ENCODE measurements at places on chromosomes 2 and 18.

- peak; percentile 16 for DNase-seq
These were observed 27.2 kb downstream of the CLUL1 start for GRCh38 chr18:623761-624620.

GRCh38 chr2:120758181-120759144, 22.8 kb downstream of the GLI2 start:
- DNase-seq = no peak

- DNase-seq = no peak
These were observed 940 bp downstream of the XRCC5 start for GRCh38 chr2:216109962-216110614.

- DNase-seq = no peak
These were observed 73.5 kb downstream of the VAPA start for GRCh38 chr18:9987345-9987744.

- DNase-seq = no peak
These were observed 413.2 kb upstream of the SLC14A2 start for GRCh38 chr18:45202061-45202460.

GRCh38 chr2:194826241-194826640, 830.8 kb upstream of the SLC39A10 start:
- no peak for DNase-seq

DNA sequence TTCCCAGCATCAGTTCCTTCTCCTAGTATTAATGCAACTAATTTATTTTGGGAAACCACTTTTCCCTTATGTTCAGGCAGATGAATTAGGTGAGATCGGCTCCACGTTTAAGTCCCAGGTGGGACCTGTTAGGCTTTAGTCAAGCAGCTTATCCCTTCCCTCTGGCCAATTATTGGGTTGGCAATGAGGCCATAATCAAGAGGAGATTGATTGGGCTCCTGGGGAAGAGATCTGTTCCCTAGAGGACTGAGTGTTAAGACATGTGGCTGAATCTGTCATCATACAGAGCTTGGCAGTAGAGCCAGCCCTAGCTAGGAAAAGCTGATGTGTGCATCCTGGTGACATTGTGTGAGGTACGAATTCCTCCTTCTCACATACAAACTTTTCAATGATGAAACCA, 104.4 kb downstream of the PTH2R start:
- no peak for DNase-seq

- no peak for DNase-seq
These were observed 139.6 kb downstream of the INSIG2 start for GRCh38 chr2:118227698-118228508.

GRCh38 chr18:28338316-28338715, 161.4 kb upstream of the CDH2 start:
- no peak for DNase-seq

GRCh38 chr18:79283131-79283810, 112.5 kb upstream of the NFATC1 start:
- no peak for DNase-seq

DNA sequence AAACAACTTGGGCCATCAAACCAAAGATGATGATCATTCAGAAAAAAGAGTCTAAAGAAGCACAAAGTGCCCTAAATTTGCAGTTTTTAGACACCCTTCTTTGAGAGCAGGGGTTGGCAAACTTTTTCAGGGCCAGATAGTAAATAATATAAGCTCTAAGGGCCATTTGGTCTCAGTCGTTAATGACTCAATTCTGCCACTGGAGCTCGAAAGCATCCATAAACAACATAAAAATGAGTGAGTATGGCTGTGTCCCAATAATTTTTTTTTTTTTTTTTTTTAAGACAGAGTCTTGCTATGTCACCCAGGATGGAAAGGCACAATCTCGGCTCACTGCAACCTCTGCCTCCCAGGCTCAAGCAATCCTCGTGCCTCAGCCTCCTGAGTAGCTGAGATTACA, 152.3 kb downstream of the DTNB start:
- DNase-seq = no peak

DNA sequence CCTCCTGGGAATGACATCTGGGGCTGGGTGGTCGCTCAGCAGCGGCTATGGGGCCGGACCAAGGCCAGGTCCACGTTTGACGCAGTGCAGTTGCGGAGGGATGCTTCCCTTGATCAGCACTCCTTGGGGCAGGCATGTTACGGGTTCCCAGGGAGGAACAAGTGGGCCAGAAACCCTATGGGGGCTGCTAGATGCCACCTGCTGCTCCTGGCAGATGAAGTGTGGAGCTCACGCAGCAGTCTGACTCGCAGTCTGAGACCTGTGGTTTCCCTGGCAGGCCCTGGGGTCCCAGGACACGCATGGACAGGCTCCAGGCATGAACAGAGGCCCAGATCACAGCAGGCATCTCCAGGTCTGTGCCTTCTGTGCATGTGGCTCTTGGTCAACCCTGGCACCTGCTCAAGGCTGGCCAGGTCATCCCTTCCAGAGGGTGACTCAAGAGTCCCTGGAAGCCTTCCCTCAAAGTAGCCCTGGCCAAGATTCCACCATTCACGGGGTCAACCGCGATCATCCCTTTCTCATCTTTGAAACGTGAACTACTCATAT, 20.0 kb downstream of the KCNF1 start:
- no peak for DNase-seq

DNA sequence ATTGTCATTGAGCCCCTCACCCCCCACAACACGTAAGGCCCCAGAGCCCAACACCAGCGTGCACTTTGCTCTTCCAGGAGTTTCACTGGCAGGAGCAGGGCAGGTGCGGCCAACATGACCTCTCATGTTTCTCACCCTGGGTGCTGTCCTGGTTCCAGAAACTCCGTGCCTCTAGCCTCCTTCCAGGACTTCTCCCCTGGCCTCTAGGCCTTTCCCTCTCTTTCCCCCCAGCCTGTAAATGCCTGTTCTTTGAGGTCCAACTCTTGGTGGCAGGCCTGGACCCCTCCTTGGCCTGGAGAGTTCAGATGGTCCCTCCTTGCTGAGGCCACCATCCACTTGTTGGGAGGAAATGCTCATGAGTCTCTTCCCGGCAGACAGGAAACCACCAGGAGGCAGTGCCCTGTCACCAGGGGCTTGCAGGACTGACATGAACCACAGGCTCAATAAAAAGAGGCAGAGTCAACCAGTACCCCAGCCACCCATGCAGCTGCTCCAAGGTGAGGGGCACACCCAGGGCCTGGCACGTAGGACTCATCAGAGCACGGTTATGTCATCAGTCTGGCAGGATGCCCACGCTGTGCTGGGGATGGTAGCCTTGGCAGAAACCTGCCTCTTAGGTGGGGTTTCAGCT, 1.5 kb downstream of the MALL start:
- no peak for DNase-seq

DNA sequence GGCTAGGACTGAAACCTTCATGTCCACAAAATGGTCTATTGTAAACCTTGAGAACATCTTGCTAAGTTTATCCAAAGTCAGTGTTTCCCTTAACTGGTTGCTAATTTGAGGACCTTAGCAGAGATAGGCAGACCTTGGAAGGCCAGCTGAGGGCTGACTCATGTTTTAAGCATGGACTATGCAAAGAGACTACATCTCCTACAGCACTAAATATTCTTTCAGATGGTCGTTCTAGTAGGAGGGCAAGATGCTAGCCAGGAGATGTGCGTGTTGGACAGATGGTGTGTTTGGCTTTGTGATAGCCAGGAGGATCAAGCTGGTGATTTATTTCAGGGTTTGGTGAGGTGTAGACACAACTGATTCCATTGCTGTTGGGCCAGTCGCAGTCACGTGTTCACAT, 75.8 kb downstream of the NRP2 start:
- DNase-seq = no peak

GRCh38 chr2:59756150-59756549, 797.3 kb downstream of the BCL11A start:
- no peak for DNase-seq

DNA sequence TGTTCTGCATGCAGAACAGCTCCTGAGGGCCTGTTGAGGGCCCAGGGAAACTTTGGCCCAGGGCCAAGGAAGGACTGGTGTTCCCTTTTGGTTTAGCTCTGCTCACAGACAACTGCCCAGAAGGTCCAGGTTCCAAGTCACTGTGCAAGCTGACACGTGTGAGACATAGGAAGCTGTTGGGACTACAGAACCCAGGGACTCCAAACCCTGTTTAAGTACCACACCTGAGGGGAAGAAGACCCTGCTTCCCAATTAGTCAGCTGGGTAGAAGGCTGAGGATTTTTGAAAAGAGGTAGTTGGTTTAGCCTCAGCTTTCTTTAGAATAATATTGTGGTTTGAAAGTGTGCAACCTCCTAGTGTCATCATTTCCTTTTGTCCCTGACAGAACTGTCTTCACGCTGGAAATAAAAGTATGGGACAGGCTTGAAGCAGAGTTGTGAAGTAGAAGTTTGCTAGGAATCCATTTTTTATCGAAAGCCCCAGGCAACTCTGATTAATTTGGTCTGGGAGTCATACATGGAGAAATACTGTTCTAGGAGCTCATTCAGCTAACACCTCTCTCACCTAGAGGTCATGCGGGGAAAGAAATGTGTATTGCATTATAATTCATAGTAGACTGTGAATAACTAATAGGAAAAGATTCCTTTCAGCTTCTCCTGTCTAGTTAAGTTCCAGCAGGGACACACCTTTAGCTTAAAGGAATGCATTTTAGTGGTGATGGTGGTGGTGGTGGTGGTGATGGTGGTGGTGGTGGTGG, 19.9 kb upstream of the IL1RL1 start:
- no peak for DNase-seq

- no peak for DNase-seq
These were observed 2.1 kb upstream of the RNF152 start for GRCh38 chr18:61894751-61895524.

- no peak for DNase-seq
These were observed 37.6 kb downstream of the RND3 start for GRCh38 chr2:150449856-150450255.

DNA sequence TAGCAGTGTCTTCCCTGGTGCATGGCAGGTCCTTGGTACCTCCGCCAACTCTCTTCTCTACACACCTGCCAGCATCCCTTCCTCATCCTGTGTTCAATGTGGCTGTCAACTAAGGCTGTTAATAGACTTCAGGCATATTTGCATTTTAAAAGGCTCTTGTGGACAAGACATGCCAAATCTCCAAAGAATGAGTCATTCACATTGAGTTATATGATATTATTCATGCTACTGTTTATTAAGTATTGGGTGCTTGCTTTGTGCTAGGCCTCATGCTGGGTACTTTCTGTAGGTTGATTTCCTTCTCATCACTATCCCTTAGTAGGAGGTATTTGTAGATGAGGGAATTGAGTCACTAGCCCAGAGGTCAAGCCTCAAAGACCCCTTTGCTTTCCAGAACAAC, 5.2 kb downstream of the MYO1B start:
- DNase-seq = no peak

GRCh38 chr2:182942756-182943155, 76.3 kb upstream of the FRZB start:
- no peak for DNase-seq

DNA sequence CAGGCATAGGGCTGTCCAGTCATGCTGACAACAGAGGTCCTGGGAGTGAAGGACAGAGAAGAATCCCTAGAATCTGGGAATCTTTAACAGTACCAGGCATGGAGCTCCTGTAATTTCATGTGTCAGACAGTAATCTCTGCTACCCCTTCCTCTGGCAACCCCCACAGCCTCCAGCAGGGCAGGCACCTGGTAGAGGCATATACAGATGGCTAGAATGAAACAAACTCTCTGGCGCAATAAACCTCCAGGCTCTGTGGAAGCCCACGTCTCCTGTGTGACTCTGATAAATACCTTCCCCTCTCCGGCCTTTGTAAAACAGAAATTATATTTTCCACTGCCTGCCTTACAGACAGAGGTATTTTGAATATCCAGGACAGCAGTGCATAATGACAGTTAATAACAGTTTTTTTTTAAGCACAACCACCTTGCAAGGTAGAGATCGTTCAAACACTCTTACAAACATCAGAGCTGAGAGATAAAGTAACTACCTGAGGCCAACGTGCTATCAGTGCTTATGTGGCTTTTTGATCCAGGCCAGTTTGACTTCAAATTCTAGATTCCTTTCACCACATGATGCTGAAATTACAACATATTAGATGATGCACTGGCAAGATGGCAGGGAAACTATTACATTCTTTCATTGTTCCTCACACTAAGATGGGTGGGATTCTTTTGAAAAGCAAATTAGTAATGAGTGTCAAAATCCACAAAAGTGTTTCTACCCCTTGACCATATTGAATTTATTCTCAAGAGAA, 47.7 kb upstream of the TMEM247 start:
- DNase-seq = no peak

DNA sequence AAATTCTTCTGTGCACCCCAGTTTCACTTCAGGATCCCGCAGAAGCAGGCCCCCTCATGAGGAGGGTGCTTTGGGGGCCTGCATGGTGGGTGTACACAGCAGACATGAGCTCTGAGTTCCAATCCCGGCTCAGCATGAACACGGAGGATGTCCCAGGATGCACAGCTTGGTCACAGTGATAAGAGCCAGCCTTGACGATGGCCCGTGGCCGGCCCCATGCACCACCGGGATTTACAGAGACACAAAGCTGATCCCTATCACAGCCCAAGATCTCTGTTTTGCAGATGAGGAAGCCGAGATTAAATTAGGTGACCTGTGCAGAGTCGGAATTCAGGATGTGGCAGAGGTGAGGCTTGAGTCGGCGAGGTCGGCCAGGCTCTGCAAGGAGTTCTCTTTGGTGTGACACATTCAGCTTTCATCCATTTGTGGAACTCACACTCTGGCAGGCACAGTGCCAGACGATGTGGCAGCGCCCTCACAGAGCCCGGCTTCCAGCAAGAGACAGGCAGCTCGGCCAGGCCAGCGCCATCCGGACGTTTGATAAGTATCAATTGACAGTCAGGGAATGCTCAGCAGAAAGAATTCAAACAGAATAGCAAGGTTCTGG, 456.3 kb upstream of the MYT1L start:
- DNase-seq = no peak

DNA sequence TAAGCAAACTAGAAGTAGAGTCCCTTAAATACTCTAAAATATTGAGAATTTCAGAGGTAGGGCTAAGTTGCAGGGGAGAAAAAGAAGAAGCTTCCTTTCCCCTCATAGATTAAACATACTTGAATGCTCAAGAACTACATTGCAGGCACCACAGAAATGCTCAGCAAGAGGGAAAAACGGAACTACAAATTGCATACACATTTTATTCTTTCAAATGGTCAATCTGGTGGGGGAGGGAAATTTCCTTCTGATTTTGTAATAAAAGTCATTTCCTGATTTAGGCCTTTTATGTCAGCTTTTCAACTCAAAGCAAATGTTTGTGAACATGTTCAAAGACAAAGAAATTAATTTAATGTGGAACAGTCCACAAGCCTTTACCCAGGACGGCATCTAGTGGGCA, 33.0 kb downstream of the FARSB start:
- no peak for DNase-seq

- DNase-seq = no peak
These were observed 40.2 kb downstream of the PID1 start for GRCh38 chr2:229230911-229231310.

- DNase-seq = no peak
These were observed 60.3 kb downstream of the CACNB4 start for GRCh38 chr2:152038441-152038958.

Measured in central memory CD8-positive, alpha-beta T cell (primary cell).